NCI-H460 (cell line): ENCODE measurements at places on chromosomes 4 and X.
A peak's percentile ranks its signal among the peaks of the same experiment; 100 is the strongest.

DNA sequence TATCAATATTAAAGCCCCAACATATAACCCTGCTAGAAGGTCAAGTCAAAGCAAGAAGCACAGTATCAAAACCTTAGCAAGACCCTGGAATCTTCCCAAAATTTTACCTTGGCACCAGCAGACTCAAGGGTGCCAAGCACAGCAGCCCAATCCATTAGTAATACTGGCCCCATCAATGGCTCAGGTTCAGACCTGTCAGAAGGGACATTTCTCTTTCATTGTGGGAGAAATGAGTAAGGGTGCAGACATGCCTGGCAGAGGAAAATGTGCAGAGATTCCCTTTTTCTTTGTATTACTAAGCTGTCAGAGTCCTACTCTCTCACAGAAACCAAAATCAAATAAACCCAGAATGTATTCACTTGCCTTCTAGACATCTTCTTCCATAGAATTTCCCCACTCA is 203.9 kb downstream of the EVC2 start:
- no peak for DNase-seq

DNA sequence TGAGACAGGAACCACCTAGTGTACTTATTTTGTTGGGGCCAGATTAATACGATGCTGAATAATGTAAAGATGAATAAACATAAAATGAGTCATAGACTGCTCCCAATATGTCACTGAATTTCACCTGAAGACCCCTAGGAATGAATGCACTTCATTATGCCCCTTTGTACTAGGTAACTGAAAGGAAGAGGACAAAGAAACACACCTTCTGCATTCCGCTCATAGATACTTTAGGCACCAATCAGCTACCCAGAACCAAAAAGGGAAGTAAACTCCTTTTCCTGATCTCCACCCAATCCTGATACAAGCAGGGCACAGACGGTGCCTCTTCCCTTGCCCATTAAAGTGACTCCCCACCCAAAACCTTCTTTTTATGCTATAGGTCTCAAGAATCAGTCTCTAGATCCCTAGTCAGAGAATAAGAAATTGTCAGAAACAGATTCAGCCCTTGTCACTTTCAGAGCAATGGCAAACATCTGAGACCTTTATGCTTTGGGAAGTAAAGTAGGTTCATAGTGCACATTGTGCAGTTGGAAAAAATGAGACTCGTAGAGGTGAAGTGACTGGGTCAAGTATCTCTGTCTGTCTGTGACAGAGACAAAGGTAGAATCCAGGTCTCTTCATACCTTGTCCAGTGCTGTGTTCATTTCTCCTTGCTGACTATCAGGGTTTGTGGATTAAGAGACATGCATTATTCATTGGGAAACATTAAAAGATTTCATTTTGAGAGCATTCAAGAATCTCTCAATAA is 2.3 kb downstream of the GPR174 start:
- no peak for DNase-seq

DNA sequence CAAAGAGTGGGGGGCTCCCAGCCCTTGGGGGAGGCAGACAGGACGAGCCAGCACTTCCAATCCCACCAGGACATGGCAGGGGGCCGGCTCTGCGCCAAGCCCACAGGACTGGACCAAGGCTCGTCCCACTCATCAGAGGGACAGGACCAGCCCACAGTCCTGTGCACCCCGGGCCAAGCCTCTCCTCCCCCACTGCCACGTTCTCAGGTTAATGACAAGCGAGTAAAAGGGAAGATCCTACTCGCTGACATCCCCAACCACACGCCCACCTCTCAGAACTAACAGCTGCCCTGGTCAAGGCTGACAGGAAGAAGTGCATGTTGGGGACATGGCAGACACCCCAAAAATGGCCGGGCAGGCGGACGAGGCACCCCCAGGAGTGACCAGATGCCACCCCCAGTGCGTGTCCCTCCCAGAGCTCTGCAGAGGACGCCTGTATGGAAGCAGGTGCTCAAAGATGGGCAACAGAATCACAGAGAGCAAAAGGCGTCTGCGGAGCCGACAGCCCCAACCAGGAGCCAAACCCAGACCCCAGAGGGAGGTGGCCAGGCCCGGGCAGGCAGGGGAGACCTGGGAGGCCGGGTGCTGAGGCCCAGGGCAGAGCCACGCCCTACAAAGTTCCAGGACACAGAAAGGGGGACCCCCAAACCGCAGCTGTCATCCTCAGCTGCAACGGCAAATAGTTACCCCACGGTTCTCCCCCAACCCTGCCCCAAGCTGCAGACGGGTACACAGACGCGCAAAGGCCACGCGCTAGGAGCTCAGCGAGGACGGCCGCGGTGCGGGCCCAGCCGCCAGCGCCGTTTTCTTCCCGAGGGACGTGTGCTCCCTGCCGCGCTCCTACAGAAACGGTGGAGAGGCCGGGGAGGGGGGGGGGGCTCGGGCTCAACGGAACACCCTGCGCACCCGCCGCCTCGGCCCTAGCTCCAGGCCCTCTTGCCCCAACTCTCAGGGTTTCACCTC is 1.7 kb downstream of the CTBP1 start:
- DNase-seq: no peak

GRCh38 chr4:88230461-88230891 is 53.9 kb downstream of the PPM1K start:
- DNase-seq: no peak

DNA sequence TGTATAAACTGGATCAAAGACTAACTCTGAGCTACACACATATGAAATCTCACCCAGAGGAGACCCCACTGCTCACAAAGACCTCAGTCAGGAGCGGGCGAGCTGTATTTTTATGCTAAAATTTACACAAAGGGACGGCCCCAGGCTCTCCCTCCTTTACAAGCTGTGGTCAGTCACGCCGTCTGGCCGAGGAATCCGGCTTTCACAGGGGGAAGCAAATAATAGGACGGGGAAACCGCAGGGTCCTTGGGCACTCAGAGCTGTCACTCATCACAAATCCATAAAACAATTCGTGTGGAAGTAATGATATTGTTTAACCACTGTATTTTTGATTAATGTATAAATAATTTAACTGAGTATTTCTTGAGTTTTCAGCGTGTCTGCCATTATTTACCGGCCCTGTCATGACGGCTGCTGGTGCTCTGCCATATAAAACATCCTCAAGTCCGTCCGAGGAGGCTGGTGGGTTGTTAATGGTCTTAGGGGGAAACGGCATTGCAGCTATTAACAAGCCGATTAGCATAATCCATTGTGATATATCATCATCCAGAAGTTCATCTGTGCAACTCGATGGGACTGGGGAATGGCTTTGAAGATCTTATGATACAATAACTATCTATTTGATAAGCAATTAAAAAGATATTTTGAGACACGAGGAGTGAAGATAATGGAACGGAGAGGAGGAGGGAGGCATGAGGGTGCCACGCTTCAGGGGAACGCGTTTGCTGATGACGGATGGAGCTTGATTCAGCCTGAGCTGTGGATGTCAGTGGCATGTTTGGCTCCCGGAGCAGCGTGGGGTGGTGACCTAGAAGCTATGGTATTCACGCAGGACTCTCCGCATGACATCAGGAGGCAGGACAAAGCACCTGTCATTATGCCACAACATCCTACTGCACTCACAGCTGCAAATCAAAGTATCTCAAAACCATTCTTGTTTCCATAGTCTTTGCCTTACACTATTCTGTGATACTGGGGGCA is 150.9 kb downstream of the SHOX start:
- DNase-seq: no peak

- DNase-seq: no peak
These were observed 30.6 kb downstream of the HOPX start for GRCh38 chr4:56650262-56651055.

DNA sequence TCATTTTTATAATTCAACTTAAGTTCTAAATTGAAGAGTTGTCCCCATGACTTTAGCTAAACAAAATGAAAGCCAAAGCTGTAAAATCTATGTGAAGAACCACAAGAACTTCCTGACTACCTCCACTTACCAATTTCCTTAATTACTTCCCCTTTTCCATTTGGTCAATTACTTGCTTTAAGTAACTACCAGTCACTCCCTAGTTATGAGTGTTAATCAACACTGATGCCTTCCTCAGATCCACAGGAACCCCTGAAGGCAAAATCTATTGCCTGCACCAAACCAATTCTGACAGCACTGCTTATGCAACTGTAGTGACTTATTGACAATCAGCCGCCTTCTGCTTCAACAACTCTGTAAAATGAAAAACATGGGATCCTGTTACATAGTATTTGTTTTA is 10.5 kb downstream of the RBMX start:
- no peak for DNase-seq

GRCh38 chrX:14598330-14598729 is 69.0 kb downstream of the GLRA2 start:
- DNase-seq: no peak

GRCh38 chr4:73589887-73590801 is 30.1 kb downstream of the RASSF6 start:
- no peak for DNase-seq

GRCh38 chr4:39096847-39097246 is 34.8 kb downstream of the KLHL5 start:
- DNase-seq: no peak

GRCh38 chr4:91630764-91631163 is 673.0 kb upstream of the GRID2 start:
- DNase-seq: no peak

- DNase-seq: no peak
These were observed 1869.7 kb downstream of the PCDH7 start for GRCh38 chr4:32589853-32590252.

- DNase-seq: peak; percentile 62
These were observed 126.9 kb downstream of the CBLL2 start for GRCh38 chrX:22399437-22400192.
